ENCODE measurements at places on chromosomes 6 and 20.

- DNase-seq, result no peak
These were observed 243.8 kb downstream of the LRFN2 start for GRCh38 chr6:40343318-40343876.

DNA sequence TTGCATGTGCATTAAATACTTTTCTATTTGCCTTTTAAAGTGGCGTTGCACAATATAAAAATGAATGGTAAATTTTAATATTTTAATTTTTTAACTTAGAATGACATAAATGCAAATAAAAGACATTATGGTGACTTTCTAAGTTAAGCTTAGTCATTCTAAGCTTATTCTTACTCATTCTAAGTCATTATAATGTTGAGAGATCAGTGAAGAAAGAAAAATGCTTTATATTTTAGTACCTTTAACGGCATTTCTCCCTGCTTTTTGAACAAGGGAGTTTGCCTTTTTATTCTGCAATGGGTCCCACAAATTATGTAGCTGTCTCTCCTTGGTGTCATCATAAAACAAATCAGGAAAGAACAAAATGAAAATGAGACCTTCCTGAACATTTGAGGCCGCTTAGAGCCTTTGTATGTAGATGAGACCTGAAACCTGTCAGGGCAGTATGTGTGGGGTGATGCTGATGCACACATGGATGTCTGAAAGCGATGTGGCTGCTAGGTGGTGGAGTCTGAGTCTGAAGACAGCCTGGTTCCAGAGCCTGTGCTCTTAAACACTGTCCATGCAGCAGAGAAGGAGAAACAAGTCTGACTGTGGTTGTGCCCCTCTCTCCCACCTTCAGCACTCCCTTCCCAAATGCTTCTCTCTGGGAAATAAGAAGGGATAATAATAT is 158.0 kb downstream of the PHF3 start:
- no peak for DNase-seq

DNA sequence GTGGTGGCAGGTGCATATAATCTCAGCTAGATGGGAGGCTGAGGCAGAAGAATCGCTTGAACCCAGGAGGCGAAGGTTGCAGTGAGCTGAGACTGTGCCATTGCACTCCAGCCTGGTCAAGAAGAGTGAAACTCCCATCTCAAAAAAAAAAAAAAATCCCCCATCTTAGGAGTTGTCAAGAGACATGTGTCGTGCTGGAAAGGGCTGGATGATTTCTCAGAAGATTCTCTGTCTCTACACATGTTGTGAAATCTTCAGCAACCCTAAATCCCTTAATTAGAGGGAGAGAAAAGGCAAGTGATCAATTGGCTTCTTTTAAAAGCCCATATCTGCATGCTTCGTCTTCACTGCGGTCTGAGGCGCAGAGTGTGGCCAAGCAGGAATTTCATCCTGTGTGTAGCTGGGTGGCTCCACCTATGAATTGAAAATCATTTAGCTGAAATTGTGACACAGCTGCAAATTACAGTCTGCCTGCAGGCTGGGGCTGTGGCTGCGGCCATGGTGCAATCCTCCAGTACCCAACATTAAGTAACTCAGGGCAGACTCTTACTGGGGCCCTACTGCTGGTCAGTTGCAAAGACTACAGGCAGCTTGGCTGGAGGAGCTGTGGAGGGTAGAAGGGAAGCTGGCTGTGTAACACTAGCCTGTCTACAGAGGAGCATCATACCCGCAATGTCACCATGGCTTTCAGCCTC is 3.2 kb upstream of the TGM3 start:
- no peak for DNase-seq

- DNase-seq, result no peak
These were observed 423 bp downstream of the PACRG start for GRCh38 chr6:162728197-162728596.

GRCh38 chr6:155623450-155624178 is 168.0 kb upstream of the NOX3 start:
- DNase-seq, result no peak

- no peak for DNase-seq
These were observed 118.6 kb upstream of the CCDC28A start for GRCh38 chr6:138654715-138655634.

DNA sequence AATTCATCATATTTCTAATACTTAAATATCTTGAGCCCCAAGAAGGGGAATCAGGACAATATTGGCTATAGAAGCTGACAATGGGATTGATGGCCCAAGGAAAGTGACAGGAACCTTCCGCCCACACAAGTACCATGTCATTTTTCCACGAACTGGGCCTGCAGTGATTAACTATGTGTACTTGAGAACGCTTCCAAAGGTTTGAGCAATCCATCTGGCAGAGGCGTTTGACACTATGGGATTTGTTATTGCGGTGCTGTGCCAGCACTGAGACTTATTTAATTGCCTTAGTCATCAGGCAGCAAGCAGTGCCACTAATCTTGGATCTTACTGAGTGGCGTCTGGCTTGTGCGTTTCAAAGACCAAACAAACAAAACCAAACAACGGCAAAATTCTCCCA is 135.6 kb upstream of the UST start:
- DNase-seq, result no peak

DNA sequence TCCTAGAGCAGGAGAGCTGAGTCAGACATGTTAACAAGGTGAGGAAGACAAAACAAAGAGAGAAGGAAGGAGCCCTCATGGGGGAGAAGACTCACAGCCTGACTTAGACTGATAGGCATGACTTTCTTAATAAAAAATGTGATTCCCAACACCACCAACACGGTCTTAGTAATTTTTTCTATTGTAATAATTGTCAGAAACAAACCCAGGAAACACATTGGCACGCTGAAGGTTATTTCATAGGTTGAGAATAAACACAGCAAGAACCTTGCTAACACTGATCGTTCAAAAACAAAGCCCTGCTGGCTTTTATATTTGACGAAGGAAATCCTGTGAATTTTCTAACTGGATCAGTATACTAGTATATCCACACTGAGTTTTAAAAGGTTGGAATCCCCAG is 286.8 kb downstream of the HACE1 start:
- DNase-seq, result no peak

DNA sequence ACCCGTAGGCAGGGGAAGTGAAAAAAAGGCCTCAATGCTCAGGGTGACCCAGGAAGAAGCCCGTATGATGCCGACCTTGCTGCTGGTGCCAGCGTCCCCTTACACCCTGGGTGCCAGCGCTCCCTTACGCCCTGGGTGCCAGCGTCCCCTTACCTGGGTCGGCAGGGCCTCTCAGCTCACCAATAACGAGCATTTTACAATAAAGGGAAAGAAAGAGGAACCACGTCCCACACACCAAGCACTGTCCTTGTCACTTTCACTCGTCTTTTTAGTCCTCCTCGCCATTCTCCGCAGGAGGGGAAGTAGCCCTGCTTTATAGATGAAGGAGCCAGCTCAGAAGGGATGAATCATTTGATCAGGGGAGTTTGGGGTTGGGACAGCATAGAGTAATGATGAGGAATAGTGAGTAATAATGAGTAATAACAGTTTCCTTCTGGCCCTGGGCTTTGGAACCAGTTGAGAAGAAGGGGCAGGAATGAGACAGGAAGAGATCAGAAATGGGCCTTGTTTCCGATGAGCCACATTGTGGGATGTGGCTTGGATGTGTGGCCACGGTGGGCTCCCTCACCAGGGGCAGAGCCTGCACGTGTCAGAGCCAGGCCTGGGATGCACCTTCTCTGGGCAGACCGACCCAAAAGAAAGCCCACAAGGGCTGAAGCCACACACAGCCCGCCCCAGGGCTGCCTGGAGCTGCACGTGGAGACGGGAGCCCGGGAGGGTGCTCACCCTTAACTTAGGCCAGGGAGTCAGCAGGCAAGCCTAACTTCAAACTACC is 75.7 kb downstream of the SYNJ2 start:
- DNase-seq, result no peak

- no peak for DNase-seq
These were observed 273.4 kb upstream of the SASH1 start for GRCh38 chr6:148069256-148069655.

GRCh38 chr6:155261111-155261900 is 2.5 kb upstream of the CLDN20 start:
- DNase-seq, result no peak

GRCh38 chr6:87393026-87393622 is 14.6 kb upstream of the CFAP206 start:
- DNase-seq, result peak; percentile 12

DNA sequence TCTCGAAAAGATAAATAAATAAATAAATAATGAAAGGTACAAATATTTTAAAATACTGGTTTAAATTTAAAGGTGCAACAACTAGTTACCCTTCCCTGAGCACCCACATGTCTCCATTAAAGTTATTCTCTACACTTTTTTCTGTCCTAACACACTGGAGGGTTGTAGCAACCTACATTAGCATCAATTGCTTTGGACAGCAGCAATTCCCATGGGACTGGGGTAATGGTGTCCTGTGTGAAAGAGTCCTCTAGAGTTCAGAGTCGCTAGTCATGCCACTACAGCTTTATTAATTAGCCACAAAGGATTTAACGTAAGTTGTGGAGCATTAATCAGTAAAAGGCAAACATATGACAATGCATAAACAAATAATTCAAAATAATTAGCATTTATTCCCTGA is 14.1 kb upstream of the CD24 start:
- DNase-seq, result no peak

DNA sequence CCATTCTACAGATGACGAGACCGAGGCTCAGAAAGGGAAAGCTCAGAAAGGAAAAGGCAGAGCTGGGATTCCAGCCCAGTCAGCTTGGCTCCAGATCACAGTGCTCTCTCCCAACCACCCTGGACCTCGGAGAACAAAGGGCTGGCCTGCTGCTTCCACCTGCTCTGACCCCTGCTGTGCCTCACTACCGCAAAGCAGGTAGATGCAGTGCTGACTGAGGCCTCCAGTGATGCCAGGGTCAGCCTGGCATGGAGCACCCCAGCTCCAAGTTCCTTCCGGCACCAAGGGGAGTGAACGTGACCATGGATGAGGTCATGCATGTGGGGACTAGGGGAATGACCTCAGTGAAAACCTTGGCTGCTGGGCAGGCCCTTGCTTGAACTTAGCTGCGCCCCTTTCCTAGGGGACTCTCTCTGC is 20.7 kb upstream of the TLDC2 start:
- no peak for DNase-seq

- DNase-seq, result no peak
These were observed 370.4 kb upstream of the HSF2 start for GRCh38 chr6:122028933-122029522.

- peak; percentile 17 for DNase-seq
These were observed 41.8 kb downstream of the FARS2 start for GRCh38 chr6:5302995-5303622.

GRCh38 chr6:1584996-1585668 is 24.6 kb upstream of the FOXC1 start:
- no peak for DNase-seq

DNA sequence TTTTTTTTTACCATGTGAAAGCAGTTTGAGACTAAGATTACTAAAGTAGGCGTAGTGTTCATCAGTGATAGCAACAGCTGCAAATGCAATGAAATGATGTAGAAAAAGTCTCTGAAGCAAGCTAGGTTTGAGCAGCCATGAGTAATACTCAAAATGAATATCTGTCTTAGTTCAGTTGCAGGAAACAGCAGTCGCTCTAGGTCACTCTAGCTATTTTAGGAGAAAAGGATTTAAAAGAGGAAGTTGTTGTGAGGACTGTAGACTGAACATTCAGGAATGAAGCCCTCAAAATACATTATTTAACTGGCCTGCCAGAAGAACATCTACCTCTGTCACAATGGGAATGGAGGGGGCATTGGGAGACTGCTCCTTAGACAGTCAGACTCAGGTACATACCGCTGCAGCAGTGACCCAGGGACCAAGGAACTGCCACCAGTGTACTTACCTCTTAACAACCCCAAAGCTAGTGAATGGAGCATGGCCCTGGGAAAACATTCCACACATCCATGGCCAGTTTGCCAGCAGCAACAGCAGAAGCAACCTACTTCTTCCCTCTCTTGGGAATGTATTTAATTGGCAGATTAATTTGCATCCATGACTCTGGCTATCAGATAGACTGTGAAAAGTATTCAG is 243.0 kb upstream of the KHDRBS2 start:
- DNase-seq, result no peak

- DNase-seq, result no peak
These were observed 13.0 kb downstream of the AFDN start for GRCh38 chr6:167839755-167840154.

DNA sequence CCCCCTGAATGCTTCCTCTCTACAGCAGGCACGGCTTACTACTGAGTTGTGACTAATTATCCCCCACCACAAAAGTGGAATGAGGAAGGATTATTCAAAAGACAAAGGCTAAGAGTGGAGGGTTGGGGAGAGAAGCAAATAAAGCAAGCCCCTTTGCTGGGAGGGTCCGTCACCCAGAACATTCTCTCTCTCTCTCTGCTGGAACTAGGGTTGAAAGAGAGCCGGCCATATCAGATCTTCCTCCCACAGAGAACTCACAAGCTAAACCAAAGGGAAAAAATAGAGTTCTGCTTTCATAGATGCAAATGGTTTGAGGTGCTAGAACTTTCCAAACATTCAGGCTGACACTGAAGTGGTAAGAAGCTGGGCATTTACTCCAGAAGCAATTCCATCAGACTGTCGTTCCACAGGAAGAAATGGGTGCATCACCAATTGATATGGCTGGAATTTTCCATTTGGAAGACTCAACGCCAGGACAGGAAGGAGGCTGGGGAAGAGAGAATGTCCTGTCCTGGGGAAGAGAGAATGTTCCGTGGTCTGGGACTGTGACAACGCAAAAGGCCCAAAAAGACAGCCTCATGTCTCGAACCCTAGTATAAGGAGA is 7.9 kb downstream of the ZMYND8 start:
- DNase-seq, result no peak

DNA sequence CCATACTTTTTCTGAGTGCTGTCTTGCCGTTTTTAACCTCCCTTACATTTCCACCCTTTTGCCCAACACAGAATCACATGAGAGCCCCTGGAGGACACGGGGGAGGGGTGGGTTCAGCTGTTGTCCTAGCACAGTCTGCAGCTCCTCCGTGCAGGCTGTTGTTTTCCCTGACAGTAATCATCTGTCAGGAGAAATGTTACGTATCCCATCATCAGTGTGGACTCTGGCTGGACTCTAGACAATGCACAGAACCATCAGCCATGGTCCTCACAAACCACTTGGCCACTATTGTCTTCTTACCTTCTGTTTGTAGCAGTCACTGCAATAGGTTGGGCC is 92.1 kb downstream of the RIN2 start:
- DNase-seq, result no peak

- no peak for DNase-seq
These were observed 826.9 kb upstream of the EYS start for GRCh38 chr6:66533921-66534404.

GRCh38 chr6:48377115-48377514 is 266.1 kb upstream of the PTCHD4 start:
- no peak for DNase-seq

- no peak for DNase-seq
These were observed 36.9 kb upstream of the SLC16A10 start for GRCh38 chr6:111050261-111051023.

DNA sequence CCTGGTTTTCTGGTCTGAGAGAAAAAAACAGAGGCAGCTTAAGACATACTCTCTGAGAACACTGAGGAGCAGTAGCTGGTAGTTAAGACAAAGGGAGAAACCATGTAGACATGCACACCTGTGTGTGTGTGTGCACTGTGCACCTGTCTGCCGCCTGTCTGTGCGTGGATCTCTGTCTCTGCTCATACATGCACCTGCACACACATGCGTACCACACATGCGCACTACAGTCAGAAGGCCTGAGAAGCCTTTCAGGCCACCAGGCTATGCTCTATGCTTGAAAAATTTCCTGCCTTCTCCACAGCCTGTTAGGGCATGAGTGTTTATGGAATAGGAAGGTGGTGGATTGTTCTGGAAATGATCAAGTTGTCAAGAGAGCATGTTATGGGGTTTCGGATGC is 103.5 kb downstream of the CDH4 start:
- DNase-seq, result no peak

- no peak for DNase-seq
These were observed 76.4 kb downstream of the ADGRB3 start for GRCh38 chr6:68711386-68712000.

GRCh38 chr6:134238960-134239795 is 78.7 kb downstream of the SGK1 start:
- no peak for DNase-seq
